HCT116 (cell line): ENCODE measurements at places on chromosomes 2 and 18.
A peak's percentile ranks its signal among the peaks of the same experiment; 100 is the strongest.

- DNase-seq, result no peak
Measured at GRCh38 chr2:205685314-205686055, 3.2 kb downstream of the NRP2 start.

DNA sequence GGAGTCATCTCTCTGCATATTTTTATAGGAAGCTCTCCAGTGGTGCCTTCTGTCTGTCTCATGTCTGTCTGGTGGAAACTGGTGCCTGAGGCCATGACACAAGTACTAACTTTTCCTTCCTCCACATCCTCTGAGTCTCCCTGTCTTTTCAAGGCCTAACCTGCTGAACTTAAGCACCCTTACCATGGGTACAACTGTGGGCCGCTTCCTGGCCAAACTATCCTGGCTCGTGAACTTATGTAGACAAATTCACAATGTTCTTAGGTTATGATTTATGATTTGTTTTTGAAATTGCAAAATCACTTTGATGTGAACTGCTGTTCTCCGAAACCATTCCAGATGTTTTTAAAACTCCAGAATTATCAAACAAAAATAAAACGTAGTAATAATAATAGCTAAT is 804.5 kb upstream of the POU3F3 start:
- no peak for DNase-seq

GRCh38 chr2:77566582-77566981 is 44.4 kb upstream of the LRRTM4 start:
- no peak for DNase-seq

DNA sequence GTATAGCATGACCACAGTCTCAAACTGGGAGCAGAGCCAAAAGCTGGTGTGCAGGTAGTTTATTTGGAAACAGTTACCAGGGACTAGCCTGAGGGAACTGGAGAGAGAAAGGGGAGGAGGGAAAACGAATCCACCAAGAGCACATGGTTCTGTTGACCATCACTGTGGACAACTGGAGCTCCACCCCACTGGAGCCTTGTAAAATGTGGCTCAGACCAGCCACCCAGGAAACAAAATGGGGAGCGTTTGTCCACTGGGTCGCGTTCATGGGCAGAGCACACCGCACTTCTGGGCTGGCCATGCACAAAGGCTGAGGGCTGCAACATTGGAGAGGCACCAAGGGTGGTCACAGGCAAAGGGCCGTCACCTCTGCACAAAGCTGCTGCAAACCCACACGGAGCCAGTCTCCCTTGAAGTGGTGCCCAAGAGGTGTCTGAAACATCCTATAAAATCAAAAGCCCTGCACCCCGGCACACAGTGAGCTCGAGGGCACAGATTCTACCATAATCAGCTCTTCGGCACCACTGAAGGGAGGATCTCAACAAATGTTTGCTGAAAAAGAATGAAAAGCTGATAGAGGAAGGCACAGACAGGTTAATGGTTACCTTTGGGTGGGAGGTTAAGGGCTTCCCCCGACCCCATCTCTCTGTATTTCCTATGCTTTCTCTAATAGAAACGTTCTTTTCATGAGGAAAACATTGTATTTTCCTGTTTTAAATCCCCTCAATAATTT is 192.9 kb downstream of the INHBB start:
- no peak for DNase-seq

DNA sequence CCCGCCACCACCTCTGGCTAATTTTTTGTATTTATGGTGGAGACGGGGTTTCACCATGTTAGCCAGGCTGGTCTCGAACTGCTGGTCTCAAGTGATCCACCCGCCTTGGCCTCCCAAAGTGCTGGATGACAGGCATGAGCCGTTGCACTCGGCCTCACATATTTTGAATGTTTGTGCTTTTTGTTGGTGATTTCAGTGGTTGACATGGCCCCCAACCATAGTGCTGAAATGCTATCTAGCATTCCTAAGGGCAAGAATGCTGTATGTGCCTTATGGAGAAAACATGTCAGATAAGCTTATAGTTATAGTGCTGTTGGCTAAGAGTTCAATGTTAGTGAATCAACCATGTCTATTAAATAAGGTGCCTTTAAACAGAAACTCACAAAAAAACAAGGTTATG is 8.9 kb downstream of the ZAP70 start:
- DNase-seq, result no peak

GRCh38 chr18:5464251-5464650 is 79.5 kb downstream of the EPB41L3 start:
- DNase-seq, result no peak

GRCh38 chr18:12336887-12337286 is 28.8 kb downstream of the TUBB6 start:
- DNase-seq, result no peak

- no peak for DNase-seq
Measured at GRCh38 chr2:226558418-226558817, 241.2 kb downstream of the IRS1 start.

DNA sequence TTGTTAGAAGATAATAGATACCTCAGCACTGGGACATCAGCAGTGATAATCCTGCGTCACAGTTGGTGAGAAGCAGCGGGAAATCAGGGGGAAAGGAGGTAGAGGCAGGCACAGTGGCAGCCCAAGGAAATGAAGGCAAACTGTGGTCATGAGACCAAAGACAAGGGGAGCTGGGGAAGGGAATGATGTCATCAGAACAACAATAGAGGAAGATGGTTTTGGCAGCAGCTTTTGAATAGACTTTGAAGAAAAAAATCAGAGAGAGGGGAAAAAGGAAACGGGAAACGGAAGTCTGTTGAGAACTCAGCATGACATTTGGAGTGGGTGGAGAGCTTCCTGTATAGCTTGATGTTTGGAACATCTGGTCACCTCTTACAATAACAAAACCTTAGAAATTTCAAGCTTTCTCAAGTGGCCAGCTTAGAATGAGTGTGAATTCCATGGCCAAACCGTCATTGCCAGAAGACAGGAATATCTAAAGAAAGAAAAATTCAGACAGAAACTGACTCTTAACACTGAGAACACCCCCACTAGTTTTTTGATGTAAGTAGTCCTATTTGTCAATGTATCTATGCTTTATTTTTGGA is 18.4 kb upstream of the YES1 start:
- no peak for DNase-seq

GRCh38 chr2:16069933-16070647 is 129.7 kb downstream of the MYCN start:
- DNase-seq, result no peak

DNA sequence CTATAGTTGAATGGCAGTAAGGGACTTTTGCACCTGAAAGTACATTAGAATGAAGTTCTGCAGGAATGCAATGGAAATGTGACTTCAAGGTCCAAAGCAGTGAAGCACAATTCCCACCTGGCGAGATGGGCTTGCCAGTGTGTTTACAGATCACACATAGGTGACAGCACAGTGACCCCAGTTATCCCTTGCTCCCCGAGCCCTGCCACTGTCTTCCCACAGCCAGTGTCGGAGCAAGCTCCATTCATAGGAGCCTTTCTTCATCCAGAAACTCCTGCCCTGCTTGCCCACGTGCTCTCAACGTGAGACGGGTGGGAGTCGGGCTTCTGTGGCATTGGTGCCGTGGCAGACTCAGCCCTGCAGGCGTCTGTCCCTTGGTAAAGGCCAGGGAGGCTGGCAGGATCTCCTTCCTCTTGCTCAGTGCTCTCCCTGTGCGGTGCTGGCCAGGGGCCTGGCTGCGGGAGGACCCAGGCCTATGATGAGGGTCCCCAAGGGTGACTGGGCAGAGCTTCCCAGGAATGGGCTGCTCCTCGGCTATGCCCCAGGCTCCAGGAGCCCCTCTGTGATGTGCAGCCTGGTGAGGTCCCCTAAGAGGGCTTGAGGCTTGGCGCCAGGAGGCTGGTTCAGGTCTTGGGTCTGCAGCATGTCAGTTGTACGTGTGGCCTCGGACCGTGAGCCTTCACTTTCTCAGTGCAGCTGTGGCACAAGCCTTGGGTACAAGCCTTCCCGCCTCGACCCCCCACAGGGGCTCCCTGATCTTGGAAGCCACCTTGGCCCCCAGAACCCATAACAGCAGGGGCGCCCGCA is 40.2 kb downstream of the SNED1 start:
- no peak for DNase-seq

DNA sequence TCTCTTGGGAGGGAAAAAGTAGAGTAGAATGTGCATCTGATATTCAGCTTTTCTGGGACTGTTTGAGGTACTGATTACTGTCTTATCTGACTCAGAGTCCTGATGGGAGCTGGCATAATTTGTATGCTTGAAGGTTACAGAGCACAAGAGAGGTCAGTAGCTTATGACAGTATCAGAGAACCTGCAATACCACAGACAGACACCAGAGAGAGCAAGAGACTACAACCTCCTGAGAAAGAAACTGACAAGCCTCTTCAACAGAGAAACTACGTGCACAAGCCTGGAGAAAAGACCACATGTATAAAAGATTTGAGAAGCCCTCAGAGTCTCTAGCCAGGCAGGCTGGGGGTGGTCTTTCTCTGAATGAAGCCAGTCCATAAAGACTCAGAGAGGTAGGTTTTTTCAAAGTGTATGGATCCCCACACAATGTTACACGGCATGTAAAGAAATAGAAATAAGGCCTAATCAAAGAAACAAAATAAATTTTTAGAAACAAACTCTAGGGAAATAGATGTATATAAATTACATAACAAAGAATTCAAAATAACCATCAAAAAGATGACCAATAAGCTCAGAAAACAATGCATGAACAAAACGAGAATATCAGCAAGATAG is 568.3 kb downstream of the LRRTM4 start:
- DNase-seq, result no peak

DNA sequence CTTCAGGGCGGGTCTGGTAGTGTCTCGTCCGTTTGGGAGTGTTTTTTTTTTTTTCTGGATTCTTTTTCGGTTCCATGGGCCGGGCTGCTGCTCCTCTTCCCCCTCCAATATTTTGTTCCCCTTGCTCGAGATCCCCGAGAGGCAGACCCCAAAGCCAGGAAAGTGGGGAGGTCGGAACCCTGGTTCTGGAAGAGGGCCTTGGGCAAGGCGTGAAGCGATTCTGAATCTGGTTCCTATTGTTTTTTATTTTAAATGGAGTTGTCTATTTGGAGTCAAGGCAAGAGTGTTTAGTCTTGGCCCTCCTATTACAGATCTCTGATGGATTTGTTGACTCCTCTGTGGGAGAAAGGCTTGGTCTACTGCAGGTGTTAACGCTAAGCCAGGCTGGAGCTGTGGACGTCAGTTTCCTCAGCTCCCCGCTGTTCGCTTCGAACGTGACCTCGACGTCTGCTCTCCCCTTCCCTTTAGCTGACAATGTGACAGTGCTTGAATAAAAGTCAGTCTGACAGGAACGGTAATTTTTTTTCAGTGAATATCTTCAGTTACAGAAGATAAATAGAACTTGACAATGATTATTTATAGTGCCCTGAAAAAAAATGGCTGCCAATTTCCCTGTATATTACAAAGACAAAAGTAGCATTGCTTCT is 683 bp upstream of the DNAJC27 start:
- DNase-seq, result peak; percentile 12
